ENCODE measurements at places on chromosomes 2 and 18.

GRCh38 chr18:21315741-21316197, 73.7 kb downstream of the GREB1L start:
- DNase-seq = no peak

- no peak for DNase-seq
Measured at GRCh38 chr2:206831442-206831995, 66.1 kb downstream of the FASTKD2 start.

DNA sequence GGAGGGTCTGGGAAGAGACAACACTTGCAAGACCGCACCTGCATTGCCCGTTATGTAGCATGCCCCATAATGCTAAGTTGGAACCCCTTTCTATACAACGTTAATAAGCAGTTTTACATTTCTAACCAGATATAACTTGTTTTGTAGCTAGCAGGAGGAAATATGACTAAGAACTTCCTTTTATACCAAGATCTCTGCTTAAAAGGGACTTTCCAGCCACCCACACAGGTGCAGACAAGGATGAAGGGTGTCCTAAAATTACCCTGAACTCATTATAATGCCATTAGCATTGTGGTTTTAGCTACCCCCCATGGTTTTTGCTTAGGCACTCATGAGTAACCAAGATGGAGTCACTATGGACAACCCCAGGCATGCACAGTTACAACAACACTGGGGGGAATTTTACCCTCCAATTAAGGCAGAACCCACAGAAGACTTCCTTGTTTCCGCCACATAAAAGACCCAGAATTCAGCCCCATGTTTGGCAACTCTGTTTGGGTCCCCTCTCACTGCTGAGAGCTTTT, 362.8 kb downstream of the CBLN2 start:
- no peak for DNase-seq

- DNase-seq = no peak
Measured at GRCh38 chr2:177758591-177759371, 313.8 kb downstream of the PDE11A start.

GRCh38 chr2:207734264-207734635, 22.8 kb downstream of the CCNYL1 start:
- no peak for DNase-seq

- DNase-seq = no peak
Measured at GRCh38 chr2:11385847-11386246, 41.4 kb upstream of the ROCK2 start.

DNA sequence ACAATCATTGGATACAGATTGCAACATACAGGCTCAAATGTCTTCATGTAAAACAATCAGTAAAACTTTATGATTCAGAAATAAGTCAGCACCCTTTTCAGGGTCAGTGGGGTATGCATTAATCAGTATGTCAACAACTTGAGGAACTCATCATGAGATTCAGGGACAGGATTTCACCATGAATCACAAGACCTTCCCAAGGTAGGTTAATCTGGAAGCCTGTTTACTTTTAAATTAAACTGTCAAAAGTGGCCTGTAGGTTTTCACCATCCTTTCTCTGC, 104.8 kb downstream of the SP100 start:
- no peak for DNase-seq

DNA sequence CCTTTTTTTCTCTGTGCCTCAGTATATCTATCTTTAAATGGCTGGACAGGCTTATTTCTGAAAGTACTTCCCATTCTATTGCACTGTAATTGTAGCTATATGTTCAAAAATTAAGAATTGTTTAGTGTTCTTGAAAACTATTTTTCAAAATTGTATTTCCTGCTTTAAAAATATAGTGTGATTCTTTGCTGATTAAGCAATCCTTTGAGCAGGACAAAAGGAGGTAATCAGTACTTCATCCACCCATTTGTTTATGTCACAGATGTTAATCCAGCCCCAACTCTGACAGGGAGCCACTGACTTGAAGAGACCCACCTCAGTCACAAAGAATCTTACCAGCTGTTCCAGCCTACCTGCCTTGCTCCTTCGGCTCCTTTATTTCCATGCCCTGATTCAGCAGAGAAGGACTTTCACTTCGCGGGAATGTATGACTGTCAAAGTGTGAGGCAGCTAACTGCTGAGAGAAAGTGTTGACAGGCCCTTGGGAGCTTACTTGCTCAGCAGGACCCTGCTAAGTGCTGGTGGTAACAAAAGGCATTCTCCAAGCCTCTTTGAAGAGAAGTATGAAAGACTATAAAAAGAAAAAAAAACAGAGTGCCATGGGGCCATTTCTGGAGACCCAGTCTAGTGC, 393.3 kb upstream of the CYRIA start:
- DNase-seq = no peak

GRCh38 chr2:9332136-9332852, 91.0 kb downstream of the ITGB1BP1 start:
- DNase-seq = no peak

DNA sequence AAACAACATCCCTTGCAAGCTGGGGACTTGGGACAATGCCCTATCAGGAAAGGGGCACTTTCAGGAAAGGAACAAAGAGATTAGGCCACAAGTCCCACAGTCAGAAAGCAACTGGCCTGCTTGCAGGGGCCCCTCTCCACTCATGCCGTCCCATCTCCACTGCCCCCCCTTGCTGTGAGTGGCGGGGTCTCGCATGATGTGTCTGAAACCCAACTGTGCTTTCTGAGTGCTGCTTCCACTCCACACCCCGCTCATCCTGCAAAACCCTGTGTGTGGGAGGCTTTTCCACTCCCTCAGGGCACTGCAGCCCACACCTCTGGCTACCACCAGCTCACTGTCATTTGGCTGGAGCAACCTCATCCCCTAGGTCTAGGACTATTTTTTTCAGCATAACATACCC, 7.9 kb downstream of the HS6ST1 start:
- no peak for DNase-seq

DNA sequence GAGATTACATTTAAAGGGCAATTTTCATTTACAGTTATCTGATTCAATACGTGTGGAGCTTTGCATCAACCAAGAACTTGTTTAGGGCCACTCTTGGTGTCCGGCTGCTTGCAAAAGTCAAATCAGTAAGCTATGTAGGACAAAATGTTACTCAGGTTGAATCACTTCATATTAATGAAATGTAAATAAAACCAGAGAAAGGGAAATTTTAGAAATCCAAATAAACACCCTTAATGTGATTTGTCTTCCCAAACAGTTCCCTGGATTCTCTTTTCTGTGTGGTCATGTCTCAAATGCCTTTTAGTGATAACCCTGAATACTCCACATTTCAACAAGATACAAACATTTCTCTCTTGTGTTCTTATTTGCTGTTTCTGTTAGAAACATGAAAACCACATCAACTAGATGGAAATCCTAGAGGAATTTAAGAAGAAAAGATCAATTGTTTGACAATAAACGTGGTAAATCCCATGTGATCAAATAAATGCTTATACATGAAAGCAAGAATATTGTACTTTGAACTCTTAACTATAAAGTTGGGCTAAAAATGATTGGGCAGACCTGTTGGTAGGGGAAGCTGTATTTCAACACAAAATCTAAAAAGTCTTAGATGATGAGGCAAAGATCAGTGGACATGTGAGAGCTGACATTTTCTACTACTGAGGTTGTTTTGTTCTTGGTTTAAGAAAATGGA, 101.3 kb downstream of the CDC42EP3 start:
- no peak for DNase-seq

DNA sequence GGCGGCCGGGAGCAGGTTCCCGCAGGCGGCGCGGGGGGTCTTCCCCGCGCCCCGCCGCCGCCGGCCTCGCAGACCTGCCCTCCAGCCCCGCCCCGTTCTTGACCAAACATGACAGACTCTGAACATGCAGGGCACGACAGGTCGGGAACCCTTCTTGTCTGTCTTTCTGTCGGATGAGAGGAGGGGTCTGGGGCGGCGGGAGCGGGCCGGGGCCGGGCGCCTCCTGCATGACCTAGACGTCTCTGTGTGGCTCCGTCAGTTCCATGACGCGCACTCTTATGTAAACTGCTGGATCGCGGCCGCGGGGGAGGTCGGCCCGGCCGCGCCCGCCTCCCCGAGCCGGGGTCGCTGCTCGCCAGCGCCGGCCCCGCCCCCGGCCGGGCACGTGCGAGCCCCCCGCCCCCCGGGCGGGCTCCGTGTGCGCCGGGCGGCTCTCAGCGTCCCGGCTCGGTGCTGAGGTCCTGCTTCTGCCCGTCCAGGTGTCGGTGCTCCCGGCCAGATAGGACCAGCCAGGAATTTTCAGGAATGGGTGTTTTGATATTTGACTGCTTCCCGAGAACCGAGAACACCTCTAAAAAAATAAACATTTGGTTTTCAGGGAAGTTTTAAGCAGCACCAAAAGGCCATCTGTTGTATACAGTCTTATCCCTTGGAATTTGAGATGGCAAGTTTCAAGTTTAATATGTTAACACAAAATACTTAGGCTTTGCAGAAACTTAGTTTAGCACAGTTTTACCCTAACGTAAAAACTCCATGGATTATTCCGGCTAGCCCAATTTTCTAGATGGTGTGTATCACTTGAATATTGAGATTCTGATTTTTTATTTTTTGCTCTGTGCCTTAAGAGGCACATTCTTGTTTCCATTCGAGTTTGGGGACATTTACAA, 733 bp downstream of the ZC3H6 start:
- peak; percentile 82 for DNase-seq

DNA sequence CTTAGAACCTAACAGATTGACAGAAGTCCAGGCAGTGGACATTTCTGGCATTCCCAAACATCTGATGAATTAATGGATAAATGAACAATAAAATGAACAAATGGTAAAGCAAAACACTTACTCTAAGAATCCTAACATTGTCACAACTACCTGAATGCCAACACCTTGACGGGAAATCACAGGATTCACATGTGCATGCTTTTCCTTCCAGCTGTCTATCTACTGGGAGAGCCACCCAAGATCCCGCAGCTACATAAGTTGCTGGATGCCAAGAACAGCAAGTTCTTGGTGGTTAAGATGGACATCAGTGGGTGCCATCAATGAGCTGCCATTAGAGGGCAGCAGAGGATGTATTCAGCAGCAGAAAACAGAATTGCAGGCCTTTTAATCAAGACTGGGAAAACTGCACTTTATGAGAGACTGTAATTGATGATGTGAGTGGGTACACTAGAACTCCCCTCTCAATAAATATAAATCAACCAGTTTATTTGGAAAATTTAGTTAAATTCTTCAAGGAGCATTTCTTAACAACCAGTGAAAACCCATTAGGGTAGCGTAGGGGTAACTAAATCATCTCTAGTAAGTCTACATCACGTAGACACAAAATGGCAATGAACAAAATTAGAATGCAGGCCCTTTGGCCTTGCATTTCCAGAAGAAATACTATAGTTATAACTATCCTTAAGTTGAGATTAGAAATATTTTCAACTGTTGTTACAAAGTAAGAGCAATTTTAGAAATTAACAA, 45.6 kb downstream of the SESTD1 start:
- DNase-seq = peak; percentile 41

DNA sequence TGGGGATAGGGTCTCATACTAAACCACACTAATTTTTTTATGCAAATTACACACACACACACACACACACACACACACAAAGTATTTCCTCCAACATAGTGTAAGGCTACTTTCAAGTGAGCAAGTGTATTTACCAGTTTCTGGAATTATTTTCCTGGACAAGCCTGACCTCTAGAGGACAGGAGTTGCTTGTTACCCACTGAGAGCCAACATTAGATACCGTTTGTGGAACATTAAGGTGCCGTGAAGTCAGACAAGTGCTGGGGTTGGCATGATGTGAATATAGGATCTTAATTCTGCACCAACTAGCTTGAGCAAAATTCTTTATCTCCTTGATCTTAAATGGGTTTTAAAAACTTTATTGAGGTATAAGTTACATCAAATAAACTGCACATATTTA, 39.3 kb upstream of the SERPINB2 start:
- no peak for DNase-seq

DNA sequence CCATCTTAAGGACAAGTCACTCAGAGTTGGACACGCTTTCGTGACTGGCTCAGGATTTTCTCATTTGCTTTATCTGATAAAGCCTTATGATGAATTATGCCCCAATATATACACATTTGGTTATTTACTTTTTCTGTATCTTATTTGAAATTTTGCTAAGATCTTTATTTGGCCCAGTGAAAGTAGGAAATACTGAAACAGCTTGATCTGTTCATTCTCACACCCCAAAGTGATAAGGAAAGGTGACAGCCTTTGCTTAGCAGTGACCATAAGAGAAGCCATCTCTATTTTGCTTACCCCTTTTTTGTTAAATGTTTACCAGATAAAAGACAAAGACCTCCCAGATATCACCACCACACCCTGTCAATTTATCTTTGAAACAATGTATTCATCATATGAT, 428.3 kb downstream of the PARD3B start:
- no peak for DNase-seq

- no peak for DNase-seq
Measured at GRCh38 chr18:51350081-51350480, 152.6 kb upstream of the MEX3C start.

DNA sequence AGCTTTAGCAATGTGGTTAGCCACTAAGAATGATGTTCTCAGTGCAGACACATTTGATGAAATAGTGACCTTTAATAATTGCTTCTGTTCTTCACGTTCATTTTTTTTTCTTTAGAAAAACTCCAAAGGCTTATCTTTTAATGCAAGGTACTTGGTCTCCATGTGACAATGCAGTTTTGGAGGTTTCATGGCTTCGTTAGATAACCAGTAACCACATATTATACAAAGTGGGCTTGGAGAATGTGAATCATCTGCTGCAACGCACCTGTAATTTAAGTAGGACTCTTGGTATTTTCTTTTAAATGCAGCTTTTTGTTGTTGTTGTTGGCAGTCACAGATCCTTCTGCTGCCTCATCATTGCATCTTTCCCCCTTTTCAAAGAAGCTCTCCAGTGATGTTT, 1606.3 kb downstream of the SUCLG1 start:
- no peak for DNase-seq

DNA sequence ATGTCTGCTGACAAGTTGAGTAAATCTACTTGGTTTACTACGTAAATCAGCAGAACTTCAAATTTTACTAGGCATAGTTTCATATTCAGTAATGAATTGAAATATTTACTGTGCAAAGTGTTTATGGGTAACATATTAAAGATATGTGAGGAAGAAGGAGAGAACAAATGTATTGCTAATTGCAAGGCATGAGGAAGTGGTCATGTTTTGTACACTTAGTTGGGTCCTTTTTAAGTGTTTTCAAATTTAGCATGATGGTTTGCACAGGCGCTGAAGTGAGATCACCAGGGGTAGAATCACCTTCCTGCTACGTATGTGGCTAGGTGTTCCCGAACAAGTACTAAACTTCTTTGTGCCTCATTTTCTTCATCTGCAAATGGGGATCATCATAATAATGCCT, 1534.4 kb downstream of the LRP1B start:
- no peak for DNase-seq

DNA sequence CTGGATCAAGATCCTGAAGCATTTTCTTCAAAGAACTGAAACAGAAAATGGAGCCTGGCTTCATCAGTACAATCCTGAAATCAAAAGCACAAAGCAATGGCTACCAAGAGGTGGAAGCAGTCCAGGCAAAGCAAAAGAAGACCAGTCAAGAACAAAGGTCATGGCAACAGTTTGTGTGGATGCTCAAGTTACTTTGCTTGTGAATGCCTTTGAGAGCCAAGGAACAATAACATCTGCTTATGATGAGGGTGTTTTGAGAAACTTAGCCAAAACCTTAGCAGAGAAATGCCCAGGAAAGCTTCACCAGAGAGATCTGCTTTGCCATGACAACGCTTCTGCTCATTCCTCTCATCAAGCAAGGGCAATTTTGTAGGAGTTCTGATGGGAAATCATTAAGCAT, 723.1 kb downstream of the TMEM182 start:
- DNase-seq = no peak
